Activated CD4-positive, alpha-beta T cell treated with anti-CD3 and anti-CD28 coated beads for 4 hours (primary cell): ENCODE measurements at places on chromosomes 6 and 20.

GRCh38 chr20:63685269-63686026, 11.0 kb upstream of the TNFRSF6B start:
- no peak for DNase-seq

DNA sequence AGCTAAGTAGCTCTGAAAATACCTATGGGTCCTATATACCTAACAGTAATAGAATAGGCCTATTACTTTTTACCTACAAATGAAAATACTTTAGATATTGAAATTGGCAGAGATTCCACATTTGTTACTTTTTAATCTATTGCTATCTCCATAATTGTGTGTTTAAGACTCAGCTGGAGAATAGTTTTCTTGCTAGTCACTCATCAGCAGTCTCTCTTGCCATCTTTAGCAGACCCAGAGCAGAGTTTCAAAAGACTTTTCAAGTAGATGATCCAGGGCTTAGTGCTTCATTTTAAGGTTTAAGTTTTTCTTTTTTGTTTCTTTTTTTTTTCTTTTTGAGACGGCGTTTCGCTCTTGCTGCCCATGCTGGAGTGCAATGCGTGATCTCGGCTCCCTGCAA, 12.9 kb downstream of the ANKS1A start:
- DNase-seq: no peak

- no peak for DNase-seq
Observed at GRCh38 chr6:33411632-33412005, 805 bp downstream of the PHF1 start.

- peak; percentile 62 for DNase-seq
Observed at GRCh38 chr6:168370310-168370991, 50.9 kb upstream of the DACT2 start.
